D721Med (cell line): ENCODE measurements at places on chromosomes 12 and 14.

DNA sequence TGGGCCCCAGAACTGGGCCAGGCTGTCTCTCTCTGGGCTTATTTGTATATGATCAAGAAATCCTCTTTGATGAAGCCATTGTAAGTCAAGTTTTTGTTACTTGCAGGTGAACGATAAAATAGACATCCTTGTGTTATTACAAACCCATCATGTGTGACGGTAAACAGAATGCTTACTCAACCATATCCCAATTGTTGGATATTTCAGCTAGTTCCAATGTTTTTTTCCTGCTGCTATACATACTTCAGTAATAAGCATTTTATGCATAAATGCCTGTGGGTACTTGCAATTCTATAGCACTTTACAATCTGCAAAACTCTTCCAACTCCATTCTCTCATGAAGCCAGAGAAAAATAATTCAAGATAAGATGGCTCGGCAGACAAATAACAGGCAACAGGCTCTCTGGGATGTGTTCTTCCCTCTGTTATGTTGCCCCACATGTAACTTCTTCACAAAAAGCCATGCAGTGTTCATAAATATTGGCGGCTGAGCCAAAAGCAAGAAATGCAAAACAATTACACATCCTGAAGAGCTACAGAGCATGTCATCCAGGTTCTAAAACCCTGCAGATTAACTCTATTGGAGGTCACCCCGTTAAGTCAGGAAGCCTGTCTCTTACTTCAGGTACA, 69.5 kb downstream of the CLMN start:
- no peak for DNase-seq

GRCh38 chr14:31410048-31410650, 10.2 kb downstream of the HEATR5A start:
- DNase-seq = no peak

GRCh38 chr12:130764475-130765185, 48.5 kb upstream of the RIMBP2 start:
- DNase-seq = no peak

- DNase-seq = no peak
These were observed 18.0 kb downstream of the SLC24A4 start for GRCh38 chr14:92340931-92341330.
